ENCODE measurements at places on chromosomes 2 and 18.

DNA sequence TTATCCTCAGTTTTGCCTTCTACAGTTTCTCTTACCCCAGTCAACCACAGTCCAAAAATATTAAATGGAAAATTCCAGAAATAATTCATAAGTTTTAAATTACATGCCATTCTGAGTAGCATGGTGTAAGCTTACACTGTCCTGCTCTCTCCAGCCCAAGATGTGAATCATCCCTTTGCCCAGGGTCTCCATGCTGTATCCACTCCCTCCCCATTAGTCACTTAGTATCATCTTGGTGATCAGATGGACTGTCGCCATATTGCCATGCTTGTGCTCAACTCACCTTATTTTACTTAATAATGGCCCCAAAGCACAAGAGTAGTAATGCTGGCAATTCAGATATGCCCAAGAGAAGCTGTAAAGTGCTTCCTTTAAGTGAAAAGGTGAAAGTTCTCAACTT is 18.5 kb upstream of the CCNT2 start:
- no peak for DNase-seq

- no peak for DNase-seq
These were observed 51.2 kb downstream of the SDC1 start for GRCh38 chr2:20173496-20174402.

- no peak for DNase-seq
These were observed 143.4 kb downstream of the MGAT5 start for GRCh38 chr2:134397146-134397896.

- no peak for DNase-seq
These were observed 5.2 kb upstream of the KCNK3 start for GRCh38 chr2:26687328-26687727.

DNA sequence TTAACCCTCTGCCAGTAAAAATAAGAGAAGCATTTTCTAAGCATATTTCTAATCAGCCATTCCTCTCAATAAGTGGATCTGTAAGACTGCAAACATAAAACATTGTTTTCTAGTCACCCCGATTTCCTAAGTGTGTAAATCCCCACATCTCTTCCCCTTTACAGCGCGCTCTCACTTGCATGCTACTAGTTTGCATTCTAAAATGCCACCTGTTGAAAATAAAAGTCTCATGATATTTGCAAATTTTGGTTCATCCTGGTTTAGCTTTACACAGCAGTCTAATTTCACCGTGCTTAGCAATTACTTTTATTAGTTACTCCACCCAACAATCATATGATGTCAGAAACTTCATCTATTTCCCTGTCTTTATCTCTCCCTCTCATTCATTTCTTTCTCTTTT is 1230.7 kb upstream of the ZEB2 start:
- DNase-seq = no peak

DNA sequence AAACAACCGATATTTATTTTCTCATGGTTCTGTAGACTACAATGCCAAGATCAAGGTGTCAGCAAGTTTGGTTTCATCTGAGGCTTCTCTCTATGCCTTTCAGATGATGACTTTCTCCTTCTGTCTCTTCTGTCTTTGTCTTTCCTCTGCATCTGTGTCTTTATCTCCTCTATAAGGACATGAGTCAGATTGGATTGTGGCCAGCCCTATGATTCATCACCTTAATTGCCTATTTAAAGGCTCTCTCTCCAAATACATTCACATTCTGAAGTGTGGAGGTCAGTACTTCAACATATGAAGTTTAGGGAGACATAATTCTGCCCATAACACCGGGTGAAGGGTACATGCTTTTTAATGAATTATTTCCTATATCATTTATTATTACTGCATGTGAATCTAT is 71.2 kb upstream of the CNTNAP5 start:
- no peak for DNase-seq

- DNase-seq = no peak
These were observed 20.0 kb downstream of the MPP4 start for GRCh38 chr2:201678401-201678800.

- DNase-seq = no peak
These were observed 12.1 kb upstream of the ERCC3 start for GRCh38 chr2:127305990-127306585.

DNA sequence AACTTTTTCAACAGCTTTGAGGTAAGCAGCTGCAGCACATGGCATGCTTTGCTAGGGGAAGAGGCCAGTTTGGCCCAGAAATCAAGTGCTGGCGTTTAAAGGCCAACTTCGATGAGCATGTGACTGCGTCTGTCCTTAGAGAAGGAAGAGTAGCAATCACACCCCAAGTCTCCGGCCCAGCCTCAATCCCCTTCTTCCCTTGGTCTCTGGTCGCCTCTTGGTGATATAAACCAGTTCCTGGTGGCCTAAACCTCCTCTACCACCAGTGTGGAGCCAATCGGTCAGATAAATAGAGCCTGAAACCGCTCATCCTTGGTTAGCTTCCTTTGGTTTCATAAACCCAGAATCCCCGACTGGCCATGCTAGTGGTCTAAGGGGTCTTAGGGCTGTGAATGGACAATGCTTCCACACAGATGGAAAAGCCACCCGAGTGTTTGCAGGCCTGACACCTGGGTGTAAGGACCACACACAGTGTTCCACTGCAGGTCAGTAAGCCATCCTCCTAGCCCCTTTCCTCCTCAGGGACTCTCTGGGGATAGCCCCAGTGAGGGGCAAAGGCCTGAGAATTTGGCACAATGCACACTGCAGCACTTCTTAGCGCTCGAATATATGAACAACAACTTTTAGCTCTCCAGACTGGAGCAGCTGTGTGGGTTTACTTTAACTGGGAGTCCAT is 23.0 kb upstream of the COX7A2L start:
- DNase-seq = no peak

DNA sequence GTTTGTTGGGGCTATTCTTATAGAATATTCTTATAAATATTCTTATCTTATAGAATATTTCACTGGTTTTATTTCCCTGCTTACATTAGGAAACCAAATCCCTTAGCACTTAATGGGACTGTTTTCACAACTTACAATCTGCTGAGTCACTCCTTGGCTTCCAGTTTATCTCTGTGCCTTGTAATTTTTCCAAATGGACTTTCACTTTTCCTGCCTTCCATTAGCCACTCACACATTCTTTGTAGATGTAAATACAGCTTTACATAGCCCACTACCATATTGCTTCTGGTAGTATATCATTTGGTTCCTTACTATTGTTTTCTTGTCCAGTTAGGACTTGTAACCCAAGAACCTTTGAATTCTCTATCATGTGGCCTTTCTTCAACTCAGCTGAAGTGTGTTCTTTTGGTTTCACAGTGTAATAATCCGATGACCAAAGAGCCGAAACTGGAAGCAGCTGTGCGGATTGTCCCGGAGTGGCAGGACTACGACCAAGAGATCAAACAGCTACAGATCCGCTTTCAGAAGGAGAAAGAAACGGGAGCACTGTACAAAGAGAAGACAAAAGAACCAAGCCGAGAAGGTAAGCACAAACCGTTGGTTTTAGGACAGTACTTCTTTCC is 96.1 kb downstream of the UGGT1 start:
- DNase-seq = no peak
